ENCODE measurements at places on chromosomes 12 and 14.
A peak's percentile ranks its signal among the peaks of the same experiment; 100 is the strongest.

GRCh38 chr12:47799357-47799955 is 20.2 kb downstream of the HDAC7 start:
- DNase-seq, result no peak

- peak; percentile 91 for DNase-seq
Measured at GRCh38 chr14:92540472-92541048, 27.0 kb downstream of the RIN3 start.

DNA sequence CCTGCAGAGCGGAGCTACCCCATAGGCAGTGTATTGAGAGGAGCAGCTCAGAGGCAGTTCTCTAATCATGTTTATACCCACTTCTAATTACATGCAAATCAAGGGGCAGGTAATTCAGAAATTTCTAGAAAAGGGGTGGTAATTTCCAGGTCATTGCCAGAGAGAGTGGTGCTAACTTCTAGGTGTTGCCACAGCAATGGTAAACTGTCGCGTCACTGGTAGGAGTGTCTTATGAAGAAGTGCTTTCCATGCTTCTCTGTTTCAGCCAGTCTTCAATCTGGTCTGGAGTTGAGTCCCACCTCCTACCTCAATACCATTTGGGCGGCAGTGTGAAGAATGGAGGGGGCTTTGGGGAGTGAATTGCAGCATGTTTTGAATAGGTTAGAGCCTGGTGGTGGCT is 8.5 kb upstream of the AMN1 start:
- no peak for DNase-seq

- no peak for DNase-seq
Measured at GRCh38 chr12:108724054-108724889, 7.0 kb downstream of the CORO1C start.

DNA sequence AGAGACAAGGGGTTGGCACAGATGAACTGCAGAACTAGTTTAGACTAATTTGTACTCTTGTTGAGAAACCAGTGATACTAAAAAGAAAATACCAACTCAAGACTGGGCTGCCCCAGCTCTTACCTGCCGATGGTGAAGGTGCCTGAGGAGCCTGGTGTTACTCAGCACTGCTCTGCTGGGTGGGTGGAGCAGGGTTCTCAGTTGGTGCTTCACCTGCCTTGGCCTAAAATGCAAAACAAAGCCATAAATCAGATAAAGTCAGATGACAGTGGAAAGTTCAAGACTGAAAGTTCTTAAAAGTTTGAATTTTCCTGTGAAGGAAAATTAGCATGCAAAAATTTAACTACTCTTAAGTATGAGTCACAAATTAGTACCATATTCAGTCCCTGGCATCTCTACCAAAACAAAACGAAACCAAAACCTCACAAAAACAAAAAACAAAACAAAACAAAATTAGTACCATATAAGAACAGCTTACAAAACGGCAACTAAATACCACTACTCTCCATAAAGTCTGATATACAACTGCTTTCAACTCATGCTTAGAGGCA is 21.9 kb downstream of the YBX3 start:
- no peak for DNase-seq

DNA sequence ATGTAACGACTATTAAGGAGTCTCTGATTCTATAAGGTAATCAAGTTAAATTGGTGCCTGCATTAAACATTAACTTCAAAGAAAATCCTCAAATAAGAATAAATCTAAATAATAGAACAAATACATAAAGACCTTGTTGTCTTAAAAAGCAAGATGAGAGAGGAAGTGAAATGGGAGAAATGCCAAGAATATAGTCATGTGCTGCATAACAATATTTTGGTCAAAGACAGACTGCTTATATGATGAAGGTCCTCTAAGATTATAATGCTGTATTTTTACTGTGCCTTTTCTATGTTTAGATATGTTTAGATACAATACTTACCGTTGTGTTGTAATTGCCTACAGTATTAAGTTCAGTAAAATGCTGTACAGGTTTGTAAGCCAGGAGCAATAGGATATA is 213.6 kb downstream of the C12orf42 start:
- DNase-seq, result no peak

DNA sequence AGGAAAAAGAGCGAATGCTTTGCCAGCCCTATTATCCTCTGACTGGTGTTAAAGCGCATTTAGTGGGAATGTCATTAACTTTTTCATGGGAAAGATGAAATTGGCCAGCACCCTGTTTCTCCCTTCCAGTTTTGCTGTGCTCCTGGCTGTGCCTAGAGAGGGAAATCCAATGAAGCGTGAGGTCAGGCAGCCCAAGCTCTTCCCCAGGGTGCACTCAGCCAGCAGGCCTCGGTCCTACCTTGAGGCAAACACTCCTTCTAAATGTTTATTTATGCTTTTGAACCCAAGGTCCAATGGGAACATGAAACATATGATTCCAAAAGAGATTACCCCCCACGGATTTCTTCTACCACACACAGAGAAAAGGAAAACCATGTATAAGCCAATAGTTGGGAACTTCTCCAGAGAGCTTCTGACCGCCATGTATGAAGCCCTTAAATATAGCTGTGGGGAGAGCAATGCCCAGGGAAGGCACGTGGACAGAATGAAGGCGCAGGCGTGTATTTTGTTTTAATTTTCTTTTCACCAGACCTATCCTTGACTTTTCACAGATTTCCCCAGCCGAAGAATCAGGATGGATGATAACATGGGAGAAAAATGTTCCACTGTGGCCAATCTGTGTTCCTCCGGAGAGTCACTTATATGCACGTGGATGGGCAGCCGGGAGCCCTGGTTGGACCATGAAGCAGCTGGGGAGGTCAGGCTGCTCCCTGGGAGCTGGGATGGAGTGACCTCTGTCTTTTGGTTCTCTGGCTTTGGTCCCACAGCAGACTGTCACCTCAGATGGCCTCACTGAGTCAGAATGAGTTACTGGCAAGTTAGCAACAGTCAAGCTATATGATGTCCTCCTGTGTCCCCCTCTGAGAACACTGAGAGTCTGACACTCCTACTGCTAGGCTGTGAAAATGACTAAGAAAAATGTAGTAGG is 37.3 kb downstream of the GPR135 start:
- peak; percentile 42 for DNase-seq

DNA sequence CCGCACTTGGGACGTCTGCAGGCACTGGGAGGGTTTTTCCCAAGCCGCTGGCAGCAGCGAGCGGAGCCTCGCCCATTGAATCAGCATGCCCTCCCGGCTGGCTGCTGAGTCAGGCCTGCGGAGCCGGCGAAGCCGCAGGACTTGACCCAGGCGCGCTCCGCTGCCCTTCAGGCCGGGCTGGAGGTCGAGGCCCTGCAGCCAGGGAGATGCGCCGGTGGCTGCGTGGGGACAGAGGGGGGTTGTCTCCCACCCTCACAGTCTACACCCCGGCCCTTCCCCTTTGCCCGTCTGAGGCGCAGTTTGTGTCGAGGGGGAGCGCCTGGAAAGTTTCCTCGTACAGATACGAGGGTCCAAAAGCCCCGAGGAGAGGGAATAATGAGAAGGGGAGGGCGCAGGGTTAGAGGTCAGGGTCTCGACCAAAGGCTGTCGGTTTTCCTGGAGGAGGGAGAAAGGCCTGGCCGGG is 759 bp upstream of the KLC1 start:
- DNase-seq, result peak; percentile 51

- DNase-seq, result no peak
Measured at GRCh38 chr12:11763760-11764520, 114.5 kb downstream of the ETV6 start.

GRCh38 chr14:56211084-56211483 is 92.9 kb downstream of the PELI2 start:
- DNase-seq, result no peak

DNA sequence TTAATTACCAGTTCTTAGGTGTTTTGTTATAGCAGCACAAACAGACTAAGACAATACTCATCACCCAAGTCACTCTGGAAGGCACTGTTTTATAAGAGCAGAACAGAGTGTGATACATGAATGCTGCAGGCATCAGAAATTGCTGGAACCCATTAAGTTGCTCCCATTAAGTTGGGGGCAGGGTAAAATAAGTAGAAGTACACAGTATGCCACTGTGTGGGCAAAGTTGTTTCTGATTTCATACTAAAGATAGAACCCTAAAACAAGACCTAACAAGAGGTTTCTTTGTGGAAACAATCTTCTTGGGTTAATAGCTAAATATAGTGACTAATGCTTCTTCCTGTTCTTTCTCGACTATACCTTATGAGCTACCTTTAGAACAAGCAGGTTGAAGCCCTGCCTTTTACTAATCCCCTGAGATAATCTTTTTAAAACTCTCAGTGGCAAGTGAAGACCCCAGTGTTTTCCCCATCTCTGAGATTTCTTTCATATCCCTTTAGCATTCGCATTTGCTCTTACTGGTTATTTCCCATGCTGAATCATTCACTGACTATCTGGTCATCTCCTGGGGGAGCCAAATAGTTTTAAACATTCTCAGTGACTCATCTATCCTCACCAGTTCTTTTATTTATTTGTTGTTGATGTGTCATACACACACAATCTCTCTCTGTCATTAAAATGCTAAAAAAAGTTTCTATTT is 52.3 kb downstream of the SOCS2 start:
- no peak for DNase-seq

- no peak for DNase-seq
Measured at GRCh38 chr12:98901189-98901588, 256.1 kb downstream of the APAF1 start.

DNA sequence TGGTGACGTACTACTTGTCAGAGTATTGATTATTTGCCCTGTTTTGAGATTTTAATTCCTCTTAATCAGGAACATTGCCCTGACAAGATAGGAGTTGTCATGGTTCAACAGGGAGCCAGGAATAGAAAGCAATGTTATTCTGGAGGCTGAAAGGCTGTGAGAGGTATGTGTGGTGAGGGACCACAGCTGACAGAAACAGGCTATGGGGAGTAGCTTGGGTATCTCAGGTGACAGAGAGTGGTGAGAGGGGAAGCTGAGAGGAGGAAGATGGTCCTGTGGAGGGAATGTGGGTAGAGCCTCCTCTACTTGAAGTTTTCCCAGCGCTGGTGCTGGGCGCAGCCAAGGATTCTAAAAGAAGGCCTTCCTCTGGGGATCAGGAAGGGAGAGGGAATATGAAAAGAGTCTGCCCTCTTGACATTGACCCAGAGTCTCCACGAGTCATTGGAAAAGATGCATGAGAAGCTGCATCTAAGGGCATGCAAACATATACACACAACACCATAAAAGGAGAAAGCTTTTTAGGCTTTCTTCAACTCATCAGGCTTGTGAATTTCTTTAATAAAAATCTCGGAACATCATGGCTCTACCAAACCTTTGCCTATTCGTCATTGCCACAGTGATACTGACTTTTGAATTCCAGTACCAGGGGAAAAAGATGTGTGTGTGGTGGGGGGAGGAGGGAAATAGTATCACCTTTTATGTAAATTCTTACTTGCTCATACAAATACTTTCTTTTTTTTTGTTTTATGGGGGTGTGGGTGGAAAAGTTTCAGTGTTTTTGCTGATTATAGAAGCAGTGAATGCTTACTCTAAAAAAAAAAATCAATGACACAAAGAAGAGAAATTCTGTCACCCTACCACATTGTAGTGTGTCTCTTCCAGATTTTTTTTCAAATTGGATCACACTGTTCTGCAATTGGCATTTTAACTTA is 39.9 kb upstream of the DHRS7 start:
- no peak for DNase-seq

GRCh38 chr14:78950649-78951048 is 780.5 kb downstream of the NRXN3 start:
- DNase-seq, result no peak

DNA sequence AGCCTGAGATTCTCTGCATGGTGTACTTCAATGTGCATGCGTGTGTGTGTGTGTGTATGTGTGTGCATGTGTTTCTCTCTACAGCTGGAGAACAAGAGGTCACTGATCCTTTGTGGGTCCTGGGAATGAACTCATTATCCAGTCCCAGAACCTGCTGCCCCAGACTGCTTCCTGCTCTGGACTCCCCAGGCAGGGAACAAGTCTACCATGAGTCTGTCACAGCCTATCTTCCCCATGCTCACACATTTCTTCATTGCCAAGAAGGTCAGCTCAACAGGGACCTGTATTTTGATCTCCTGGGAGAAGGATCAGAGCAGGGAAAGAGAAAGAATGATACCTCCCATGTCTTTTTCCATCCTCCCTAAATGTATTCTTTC is 2.9 kb upstream of the AGAP2 start:
- no peak for DNase-seq

- DNase-seq, result peak; percentile 68
Measured at GRCh38 chr14:104223101-104224041, 85.0 kb downstream of the KIF26A start.

DNA sequence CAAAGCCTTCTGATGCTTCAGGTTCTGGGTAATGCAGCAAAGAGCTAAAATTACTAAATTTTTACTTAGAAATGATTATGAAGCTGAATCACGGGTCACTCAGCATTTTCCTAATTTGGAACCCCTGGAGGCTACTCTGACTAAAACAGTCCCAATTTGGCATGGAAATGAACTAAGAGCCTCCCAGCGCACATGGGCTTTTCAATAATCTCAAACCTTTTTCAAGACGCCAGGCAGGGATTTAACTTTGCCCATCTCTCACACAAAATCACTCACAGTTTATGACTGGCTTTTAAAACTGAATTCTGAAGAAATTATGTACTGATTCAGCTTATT is 68.3 kb downstream of the LLPH start:
- no peak for DNase-seq

GRCh38 chr14:66117600-66117999 is 368.6 kb upstream of the CCDC196 start:
- DNase-seq, result no peak

- no peak for DNase-seq
Measured at GRCh38 chr12:111203446-111203845, 165.4 kb downstream of the PHETA1 start.

DNA sequence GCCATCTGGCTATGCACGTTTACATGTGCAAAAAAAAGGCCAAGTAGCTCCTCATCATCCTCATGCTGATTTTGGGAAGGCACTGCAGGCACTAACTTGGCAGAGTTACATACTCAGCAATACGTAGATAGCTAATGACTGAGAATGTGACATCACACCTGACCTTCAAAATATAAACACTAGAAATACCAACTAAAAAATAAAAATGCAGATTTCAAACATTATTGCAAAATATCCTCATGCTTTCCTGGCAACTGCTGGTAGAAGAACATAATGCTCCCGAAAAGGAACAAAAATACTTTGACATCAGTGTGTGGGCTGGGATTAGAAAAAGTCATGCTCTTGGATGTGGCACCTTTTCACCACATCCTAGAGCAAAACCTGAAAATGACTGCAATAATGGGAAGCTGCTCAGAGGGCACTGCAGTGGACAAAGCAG is 153.2 kb upstream of the ABCD2 start:
- DNase-seq, result no peak

DNA sequence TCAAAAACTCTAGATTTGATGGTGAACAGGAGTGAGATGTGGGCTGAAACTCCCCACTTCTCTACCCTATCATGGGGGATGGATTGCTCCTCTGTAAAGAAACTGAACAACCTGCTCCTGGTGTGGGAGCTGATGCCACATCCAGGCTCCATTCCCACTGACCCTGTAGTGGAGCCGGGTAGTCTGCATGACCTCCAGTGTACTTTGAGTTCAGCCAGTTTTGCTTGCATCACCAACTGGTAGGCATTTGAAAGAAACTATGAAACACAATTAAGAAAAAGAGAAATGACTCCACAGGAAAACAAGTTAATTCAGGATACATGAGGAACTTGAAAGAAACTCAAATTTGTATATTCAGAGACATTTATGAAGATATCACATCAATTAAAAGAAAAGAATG is 27.3 kb upstream of the EMP1 start:
- DNase-seq, result no peak
